Activated CD8-positive, alpha-beta memory T cell treated with anti-CD3 and anti-CD28 coated beads for 1 hour (primary cell): ENCODE measurements at places on chromosomes 2 and 18.

GRCh38 chr2:193668557-193669323, 1474.0 kb upstream of the TMEFF2 start:
- DNase-seq, result no peak

DNA sequence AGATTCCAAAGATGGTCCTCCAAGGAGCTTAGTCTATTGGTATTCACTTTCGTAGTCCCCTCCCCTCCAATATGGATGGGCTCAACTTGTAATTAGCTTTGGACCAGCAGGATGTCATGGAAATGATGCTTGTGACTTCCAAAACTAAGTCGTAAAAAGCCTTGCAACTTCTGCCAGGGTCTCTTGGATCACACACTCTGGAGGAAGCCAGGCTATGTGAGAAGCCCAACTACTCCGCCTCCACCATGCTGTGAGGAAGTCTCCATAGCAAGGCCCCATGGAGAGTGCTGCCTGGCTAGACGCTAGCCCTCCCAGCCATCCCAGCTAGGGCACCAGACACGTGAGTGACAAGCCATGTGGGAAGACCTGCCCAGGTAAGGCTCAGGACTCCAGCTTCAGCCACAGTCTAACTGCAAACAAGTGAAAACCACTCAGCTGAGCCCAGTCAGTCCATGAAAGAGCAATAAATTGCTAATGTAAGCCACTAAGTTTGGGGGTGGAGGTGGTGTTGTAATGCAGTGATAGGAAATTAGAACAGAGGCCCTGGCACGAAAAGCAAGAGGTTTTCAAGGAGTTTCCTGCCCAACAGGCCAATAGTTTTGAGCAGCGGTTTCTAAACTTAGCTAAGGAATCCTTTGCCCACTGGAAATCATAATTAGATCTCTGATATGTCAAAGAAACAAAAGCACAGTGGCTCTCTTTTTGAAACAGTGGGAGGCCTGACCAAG, 77.5 kb upstream of the GLI2 start:
- DNase-seq, result no peak

DNA sequence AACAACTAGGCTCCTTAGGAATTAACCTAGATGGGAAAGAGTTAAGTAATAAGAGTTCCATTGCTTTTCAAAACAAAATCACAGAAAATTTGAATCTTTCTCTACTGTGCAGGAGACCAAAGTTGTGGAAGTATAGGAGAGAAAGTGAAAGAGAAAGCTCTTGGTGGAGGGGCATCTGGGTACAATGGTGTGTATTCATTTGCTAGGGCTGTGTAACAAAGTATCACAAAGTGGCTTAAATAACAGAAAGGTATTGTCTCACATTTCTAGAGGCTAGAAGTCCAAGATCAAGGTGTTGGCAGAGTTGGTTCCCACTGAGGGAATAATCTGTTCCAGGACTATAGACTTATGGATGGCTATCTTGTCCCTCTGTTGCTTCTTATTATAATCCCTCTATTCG, 50.5 kb upstream of the GORASP2 start:
- no peak for DNase-seq

- DNase-seq, result no peak
Observed at GRCh38 chr2:41966431-41966893, 81.4 kb upstream of the PKDCC start.

GRCh38 chr2:134883552-134884293, 34.9 kb upstream of the CCNT2 start:
- DNase-seq, result no peak

GRCh38 chr2:72605836-72606442, 219.9 kb downstream of the EXOC6B start:
- no peak for DNase-seq

DNA sequence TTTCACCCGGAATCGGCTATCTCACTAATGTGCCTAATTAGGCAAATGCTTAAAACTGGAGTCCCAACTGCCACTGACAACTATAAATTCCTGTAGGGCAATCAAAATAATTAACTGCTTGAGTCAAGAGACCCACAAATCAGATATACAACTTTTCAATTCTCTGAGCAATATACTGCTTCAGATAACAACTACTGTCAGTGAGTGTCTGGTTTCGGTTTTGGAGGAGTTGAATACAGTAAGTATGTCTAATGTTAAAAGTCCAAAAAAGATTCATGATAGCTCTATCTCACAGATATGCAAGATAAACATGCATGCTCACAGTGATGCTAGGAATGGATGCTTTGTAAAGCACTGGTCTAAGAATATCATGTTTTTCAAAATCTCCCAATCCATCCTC, 283.3 kb downstream of the NRXN1 start:
- no peak for DNase-seq

DNA sequence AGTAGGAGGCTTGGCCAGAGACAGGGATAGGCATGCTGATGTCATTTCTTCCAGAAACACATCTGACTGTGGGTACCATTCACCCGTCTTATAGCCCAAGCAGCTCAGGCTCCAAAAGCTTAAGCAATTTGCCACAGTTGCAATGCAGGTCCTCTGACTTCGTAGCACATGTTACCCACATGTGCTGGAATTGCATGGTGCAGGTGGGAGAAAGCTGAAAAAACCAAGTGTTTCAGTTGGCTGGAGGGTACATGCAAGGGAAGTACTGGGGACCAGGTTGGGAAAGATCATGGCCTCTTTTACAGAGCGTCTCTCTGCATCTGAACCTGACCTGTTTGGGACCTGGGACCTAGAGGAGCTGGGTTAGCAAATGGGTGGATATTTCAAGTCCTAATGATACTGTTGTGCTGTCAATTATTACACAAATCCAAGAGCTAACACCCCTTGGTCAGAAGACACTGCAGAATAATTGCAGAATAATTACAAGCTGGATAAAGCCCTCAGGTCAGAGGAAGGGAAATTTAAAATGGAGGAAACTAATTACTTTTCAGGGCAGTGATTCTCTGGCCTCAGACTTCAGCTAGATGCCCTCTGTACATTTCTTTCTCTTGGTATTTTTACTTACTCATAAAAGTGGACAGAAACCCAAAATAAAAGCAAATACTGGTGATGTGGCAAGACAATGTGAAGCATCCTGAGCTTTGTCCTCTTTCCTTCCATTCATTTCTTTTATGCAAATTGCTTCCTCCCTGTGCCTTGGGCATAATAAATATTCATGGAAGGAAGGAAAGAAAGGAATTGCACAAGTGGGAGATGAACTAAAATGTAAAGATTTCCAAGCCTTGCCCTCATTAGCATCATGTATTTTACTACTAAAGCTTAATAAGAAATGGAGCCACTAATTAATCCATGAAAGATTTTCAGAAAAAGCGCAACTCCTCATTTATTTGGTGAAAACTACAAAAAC, 45.6 kb upstream of the TTC39C start:
- no peak for DNase-seq

DNA sequence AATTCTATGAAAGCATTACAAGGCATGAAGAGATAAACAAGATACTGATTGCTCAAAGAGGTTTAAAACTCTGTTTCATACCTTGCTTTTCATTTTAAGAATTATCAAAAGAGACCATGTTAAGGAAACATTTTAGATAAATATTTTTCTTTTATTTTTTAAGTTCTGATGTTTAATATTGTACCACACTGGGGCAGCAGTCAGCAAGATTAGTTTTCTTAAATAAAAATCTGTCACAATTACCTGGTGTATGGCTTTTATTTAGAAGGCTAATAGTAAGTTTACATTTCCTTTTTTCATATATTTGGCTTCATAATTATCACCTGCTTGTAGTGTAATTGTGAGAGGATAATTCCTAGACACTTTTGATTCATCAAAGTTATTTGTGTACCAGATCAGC, 46.4 kb downstream of the ZNF804A start:
- DNase-seq, result no peak

DNA sequence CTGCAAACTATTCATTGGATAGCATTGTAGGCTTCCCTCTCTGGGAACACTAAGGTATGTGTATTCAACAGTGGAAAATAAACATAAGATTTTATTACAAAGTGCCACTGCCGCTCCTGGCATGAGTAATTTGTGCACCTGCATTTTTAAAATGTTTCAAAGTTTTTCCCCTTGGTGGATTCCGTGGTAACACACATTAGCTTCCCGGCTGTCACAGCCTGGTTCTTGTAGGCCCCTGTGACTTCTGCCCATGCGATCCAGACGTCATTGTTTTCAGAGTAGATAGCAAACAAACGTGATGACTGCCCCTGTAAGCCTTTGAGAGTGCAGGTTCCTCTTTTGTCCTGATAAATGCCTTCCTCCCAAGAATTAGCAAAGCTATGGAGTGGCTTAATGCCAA, 421.0 kb downstream of the ZNF521 start:
- no peak for DNase-seq

DNA sequence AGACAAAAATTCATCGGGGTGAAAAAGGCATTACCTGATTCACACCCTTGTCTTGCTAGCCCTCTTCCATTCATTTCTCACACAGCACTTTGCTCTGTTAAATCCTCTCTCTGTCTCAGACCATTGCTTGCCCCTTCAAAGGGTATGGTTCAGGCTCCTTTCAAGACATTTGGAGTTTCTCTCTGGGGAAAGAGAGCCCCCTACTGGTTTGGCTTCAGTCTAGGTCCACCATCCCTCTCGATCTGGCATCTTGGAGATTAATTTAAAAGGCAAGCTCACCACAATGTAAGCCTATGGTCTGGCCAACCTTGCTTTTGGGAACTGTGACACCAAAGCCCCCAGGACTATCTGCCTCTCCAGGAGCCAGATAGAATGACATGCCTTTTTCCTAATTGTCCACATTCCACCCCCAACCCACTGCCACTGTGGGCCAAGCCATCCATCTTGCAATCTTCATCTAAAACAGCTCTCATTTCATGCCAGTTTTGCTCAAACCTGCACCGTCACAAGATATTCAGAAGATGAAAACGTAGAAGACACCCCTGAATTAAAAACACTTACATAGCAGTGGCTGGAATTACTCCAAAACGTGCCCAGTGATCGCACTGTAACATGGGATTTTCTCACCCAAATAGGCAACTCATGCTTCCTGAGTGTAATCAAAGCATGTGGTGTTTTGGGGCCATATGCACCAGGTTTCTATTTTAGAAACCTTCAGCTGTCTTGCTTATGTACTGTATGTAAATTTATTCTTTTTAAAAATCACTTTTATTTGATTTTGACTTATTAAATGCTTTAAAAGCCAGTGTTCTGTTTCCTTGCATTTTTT, 93.9 kb downstream of the FARSB start:
- DNase-seq, result no peak

GRCh38 chr18:49730951-49731391, 82.4 kb downstream of the ACAA2 start:
- no peak for DNase-seq

GRCh38 chr2:12502759-12503158, 214.0 kb upstream of the TRIB2 start:
- no peak for DNase-seq

- no peak for DNase-seq
Observed at GRCh38 chr2:112754564-112754963, 9.8 kb downstream of the CKAP2L start.

DNA sequence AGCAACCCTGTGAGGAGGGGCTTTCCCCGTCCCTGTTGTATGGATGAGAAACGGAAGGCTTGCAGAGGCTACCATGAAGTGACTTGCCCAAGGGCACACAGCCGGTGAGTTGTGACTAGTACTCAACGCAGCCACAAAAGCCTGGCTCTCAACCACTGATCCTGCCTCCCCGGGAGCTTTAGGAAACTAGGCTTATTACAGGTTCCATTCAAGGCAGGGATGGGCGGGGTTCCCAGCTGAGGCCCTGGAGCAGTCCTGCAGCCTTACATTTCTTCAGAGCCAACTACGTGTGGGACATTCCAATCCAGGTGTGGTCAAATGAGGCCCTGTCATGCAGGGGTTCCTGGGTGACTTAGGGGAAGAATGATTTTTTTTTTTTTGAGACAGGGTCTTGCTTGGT, 59.6 kb downstream of the MEX3C start:
- no peak for DNase-seq

GRCh38 chr2:101524806-101525430, 50.0 kb upstream of the RFX8 start:
- DNase-seq, result no peak

DNA sequence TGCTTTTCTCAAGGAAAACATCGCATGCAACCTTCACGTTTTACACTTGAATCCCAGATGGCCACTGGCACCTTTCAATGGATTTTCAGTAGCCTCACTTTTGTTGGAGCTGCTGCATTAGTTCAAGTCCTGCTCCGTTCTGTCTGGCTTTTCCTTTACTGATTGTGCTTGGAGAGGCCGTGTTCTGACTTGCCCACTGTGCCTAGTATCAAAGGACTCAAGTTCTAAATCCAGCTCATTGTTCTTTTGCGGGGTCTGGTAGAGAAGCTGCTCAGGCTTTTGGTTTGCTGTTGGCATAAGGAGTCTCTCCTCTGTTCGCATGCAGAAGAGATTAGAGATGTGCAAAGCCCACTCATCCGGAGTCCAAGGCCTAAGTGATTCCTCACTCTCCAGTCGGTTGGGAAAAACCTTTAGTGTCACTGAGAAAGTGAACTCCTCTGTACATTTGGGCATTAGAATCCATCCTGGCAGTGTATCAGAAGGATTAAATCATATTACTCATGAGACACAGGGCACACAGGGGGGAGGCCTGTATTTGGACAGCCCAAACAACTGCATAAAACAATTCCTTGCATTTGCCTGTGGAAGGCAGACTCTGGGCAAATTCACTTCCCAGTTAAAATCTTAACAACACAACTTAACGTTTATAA, 69.7 kb downstream of the NCK2 start:
- no peak for DNase-seq

GRCh38 chr2:83221258-83221657, 1237.8 kb downstream of the SUCLG1 start:
- no peak for DNase-seq

DNA sequence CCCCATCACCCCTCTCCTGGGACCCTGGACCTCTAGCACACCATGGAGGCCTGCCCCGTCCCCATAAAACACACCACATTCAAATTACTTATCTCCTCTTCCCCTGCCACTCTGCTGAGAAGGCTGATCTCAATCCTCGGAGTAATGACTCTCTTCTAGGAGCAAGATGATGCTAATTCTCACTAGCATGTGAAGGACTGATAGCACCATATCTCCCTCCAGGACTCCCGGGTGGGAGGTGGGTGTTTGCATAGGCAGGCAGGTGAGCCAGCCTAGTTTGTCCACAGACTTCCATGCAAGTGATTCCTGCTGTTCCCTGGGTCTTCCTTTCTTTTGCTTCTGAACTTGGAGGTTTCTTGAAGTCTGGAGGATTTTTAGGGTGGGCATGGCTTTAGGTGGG, 40.5 kb downstream of the HPCAL1 start:
- DNase-seq, result no peak

DNA sequence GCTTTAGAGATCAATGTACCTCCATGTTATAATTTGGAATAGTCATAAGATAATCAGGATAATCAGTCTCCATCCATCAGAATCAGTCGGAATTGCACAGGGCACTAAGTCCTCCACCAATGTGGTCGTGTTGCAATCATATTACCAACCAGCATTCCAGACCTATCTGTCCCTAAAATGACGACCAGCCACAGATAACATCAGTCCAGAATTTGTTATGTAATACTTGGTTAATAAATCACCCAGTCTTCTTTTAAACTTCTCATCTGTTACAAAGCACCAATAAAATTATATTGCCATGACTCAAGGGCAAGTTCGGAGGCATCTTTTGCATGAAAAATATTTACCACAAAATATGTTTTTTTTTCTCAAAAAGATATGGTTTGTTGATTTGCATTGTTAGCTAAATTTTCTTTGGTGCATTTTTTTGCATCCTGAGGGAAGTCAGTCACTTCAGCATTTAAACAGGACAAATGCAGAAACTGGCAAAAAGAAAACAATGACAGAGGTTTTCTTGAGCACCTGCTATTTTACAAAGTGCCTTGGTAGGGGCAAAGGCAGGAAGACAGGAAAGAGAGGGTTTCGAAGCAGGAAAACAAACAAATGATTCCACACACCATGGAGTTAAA, 29.3 kb downstream of the PIEZO2 start:
- DNase-seq, result no peak
